ENCODE measurements at places on chromosomes 4 and X. TPM values are rescaled to one million over a fixed set of nuclear protein-coding genes. Genes with fewer than 3 reads are reported as not detected.

Gene MAGED1
- 37.2 TPM for polyA plus RNA-seq

Gene HMGN5
- polyA plus RNA-seq: 11.1 TPM

Gene CNKSR2
- 13.6 TPM for polyA plus RNA-seq

Gene PCSK1N
- 7.9 TPM for polyA plus RNA-seq

Gene KDR
- polyA plus RNA-seq: not detected

Gene IL1RAPL2
- polyA plus RNA-seq: not detected

Gene ACSL1
- 5.7 TPM for polyA plus RNA-seq

Gene HSFX2
- polyA plus RNA-seq: not detected

Gene ART3
- not detected for polyA plus RNA-seq

Gene CAPN6
- polyA plus RNA-seq: not detected

Gene SOWAHB
- 0.05 TPM for polyA plus RNA-seq

Gene IL3RA
- polyA plus RNA-seq: 0.16 TPM

Gene UCP1
- polyA plus RNA-seq: not detected

All from naive thymus-derived CD4-positive, alpha-beta T cell (primary cell).